Body of pancreas (tissue), 4 donors: ENCODE measurements at places on chromosomes 2 and 18. TPM values are rescaled to one million over a fixed set of nuclear protein-coding genes. Genes with fewer than 3 reads are reported as not detected.

DNA sequence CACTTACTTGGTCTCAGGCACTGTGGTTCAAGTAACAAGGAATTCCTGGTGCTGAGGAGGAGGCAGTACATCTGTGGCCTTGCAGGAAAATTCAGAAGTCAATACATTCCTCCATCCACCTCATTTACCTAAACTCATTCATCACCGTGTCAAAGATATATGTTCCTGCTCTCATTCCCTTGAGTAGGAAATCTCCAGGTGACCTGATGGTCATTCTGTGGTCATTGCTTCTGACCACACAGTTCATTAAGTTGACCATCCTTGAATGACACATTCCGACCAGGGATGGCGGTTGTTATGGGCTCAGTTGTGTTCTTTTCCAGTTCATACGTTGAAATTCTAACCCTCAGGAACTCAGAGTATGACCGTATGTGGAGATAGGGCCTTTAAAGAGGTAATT is 2.1 kb upstream of the STK17B start:
- DNase-seq: no peak

DNA sequence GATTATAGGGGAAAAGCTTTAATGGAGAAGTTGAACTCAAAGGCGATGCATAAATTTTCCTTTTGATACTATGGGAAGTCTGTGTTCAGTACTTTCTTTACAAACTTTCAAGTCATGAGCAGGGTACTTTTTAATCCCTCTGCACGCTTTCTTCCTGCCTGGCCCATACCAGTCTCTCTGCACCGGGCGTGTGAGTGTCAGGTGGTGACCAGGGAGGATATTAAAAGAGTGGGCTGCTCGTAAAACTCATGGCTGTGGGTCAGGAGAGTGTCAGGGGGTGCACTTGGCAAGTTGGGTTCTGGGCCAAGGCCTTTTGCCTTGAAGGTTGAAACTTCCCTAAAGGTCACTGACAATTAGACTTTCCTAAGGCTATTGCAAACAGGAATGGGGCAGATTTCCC is 367.8 kb downstream of the GPD2 start:
- no peak for DNase-seq

DNA sequence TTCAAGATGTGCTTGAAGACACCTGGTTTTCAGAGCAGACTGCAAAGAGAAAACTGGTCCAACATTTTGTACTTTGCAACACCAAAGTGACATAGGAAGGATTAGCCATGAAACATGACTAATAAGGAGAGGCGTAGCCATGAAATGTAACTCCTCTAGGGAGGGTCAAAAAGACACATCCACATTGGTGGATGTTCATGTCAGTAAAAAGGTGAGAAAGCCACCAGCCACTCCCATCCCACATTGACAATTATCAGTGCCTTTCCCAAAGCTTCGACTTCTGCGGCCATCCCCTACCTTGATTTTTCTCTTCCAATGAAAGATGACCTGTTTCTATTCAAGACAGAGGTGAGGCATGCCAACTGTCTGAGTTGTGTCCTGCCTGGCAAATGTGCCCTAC is 223.2 kb downstream of the ALK start:
- DNase-seq: no peak

DNA sequence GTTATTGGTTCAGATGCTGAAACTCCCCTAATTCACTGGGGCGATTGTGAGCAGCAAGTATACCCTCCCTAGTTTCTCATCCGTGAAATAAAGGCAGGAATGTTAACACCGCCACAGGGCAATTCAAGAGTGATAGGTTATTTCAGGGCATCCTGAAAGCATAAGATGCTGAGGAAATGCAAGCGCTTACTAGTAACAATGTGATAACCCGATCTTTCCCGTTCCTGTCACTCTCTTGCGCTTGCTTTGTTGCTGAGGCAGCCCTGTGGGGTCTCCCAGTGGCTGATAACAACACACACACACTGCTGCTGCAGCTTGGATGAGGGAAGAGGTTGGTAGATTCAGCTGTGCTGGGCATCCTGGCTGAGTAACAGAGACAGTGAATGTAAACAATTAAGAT is 259.3 kb downstream of the AGPS start:
- no peak for DNase-seq

DNA sequence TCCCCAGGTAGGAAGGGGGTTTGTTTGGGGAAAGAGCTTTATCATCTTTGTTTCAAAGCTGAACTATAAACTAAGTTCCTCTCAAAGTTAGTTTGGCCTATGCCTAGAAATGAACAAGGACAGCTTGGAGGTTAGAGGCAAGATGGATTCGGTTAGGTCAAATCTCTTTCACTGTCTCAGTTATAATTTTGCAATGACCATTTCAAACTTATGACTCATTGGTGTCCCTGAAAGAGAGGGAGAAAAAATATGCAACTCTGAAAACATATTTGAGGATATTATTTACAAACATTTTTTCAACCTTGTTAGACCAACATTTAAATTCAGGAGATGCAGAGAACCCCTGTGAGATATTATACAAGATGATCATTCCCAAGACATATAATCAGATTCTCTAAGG is 95.7 kb downstream of the EFEMP1 start:
- DNase-seq: no peak

DNA sequence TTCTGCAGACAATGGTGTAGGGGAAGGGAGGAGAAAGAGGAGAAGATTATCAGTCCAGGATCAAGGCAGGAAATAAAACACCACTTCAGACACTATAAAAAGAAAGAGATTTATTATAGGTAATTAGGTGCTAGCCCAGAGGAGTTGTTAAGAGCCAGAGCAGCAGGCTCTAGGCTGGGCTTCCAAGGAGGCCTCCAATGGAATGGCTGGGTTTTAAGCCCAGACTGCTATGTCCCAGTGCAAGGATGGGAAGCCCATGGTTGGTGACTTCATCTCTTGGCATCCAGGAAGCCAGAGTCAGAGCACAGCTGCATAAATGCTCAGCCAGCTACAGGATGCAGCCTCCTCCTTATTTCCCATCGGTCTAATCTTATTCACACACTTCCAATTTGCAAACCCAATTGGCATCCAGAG is 95.6 kb downstream of the LAMA3 start:
- no peak for DNase-seq

GRCh38 chr2:208265801-208266552 is at the start of gene PIKFYVE:
Gene PIKFYVE, plus strand, starts transcription at chr2:208266255. Its CDS starts 5,265 bp downstream, at chr2:208271520.
- peak; percentile 92 for DNase-seq

GRCh38 chr2:47272031-47272864 is 117.1 kb upstream of the STPG4 start:
- DNase-seq: peak; percentile 67

DNA sequence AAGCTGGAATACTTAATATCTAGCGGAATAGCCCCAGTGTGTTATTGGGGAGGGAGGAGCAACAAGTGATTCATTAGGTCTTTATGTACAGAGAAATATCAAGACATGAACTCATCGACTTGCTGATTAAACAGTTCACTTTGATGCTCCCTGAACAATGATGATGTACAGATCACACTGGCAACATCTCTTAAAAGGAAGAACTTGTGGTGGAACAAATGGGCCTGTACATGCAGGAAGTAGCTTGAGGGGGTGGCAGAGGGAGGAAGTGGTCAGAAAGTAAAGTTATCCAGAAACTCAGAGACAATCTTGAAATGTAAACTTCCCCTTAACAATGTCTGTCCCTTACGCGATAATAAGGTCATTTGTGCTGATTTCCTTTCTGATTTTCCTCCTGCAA is 90.5 kb downstream of the NXPH2 start:
- DNase-seq: peak; percentile 17

DNA sequence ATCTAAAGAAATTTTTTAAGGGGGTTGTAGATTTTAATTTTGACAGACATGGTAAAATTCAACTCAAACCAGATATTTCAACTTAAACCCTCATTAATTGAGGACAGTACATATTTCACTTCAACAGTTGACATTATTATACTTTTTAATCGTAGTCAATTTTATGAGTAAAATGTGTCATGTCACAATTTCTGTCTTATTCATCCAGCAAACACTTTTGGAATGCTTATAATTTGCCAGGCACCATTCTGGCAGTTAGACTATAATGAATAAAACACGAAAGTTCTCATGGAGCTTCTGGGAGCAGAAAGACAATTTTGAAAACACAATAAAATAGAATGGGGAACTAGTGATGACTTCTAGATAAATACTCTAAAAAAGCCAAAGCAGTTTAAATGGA is 1094.8 kb downstream of the SUCLG1 start:
- DNase-seq: no peak

DNA sequence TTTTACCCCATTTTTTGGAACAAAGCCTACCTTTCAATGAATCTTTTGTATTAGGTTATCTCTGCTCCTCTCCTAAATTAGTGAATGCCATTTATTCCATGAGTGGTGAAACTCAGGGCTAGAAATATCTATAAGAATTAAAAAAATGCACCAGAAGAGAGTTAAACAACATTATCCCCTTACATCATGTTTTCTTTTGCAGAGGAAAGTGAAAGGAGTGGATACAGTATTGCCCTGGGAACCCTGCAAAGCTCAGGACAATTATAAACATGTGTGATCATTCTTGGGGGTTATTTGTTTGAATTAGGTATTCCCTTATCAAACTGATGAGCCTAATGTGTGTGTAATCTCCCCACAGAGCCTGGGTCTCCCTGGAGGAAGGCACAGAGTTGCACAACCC is 559.2 kb downstream of the RNF144A start:
- DNase-seq: no peak

GRCh38 chr2:141927536-141927935 is 203.3 kb downstream of the LRP1B start:
- DNase-seq: no peak

- no peak for DNase-seq
Measured at GRCh38 chr2:182619276-182619675, 96.8 kb upstream of the DNAJC10 start.

- no peak for DNase-seq
Measured at GRCh38 chr2:38499548-38500282, 103.0 kb downstream of the HNRNPLL start.

- DNase-seq: no peak
Measured at GRCh38 chr2:166610180-166610912, 116.3 kb upstream of the SCN7A start.

DNA sequence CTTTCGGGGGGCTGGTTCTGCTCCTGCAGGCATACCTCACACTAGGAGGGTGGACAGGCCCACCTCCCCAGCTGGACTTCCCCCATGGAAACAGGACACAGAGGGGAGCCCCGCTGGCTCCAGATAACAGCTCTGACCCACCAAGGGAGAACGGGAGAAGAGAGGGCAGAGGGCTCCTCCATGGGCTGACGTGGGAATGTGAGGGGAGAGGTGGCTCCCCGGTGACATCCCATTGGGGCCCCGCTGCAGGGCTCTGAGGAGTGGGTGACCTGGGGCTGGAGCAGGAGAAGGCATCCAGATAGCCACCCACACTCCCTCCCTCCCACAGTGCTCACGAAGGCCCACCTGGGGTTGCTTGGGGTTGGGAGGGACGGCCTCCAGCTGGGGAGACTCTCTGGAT is 45.9 kb downstream of the FBLN7 start:
- DNase-seq: no peak

GRCh38 chr2:238380785-238381184 is 45.9 kb upstream of the ASB1 start:
- DNase-seq: no peak

DNA sequence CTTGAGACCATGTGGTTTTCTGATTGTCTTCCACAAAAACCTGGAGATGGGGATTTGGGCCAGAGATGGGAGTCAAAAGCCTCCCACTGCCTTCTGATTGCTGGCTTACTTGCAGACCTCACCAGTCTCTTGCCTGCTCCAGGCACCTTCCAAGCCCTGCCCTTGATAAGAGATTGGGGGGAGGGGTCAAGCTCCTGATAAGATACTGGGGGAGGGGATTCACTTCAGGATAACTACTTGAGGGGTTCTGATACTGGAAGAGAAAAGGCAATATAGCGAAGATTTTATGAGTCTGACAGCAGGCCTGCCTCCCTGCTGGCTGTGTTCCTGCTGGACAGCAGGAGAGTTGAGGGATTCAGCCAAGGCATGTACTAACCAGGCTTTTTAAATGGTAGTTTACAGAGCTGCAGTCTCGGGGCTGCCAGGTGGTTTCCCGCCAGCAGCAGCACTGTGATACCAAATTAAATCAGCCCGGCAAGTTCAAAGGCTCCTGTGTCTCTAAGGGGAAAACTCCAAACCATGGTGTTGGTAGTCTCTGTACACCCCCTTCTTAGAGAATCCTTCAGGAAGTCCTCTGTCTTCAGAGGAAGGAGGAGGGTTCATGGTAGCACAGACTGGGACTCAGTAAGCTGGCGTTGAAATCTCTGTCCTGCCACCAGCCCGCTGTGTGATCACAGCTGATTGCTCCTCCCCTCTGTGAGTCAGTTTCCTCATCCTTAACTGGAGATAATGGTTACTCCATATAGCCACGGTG is 58.3 kb downstream of the FBXO36 start:
- DNase-seq: peak; percentile 50

GRCh38 chr2:43648994-43649701 is 12.1 kb downstream of the PLEKHH2 start:
- no peak for DNase-seq

- peak; percentile 11 for DNase-seq
Measured at GRCh38 chr18:37717098-37717497, 151.5 kb upstream of the CELF4 start.

DNA sequence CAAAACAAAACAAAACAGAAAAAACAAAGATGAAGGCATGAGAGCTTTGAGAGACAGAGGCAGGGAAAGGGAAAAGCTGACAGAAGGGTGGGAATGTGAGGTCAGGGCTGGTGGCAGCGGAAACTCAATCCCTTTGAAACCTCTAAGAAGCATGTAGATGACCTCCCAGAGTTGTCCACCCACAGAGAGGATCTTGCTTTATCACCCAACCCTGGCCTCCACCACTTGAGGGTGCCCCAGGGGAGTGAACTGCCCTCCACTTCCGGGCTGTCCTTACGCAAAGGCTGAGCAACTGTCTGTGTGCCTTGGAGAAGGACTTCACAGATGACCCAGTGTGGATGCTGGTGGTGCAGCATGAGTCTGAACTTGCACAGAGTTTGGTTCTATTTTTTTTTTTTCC is 26.7 kb downstream of the PDCL3 start:
- DNase-seq: no peak

The TLX2 gene
- not detected for total RNA-seq

The DLX1 gene
- total RNA-seq: not detected

The POTEC gene
- total RNA-seq: 4.0 TPM

The C2orf80 gene
- total RNA-seq: not detected

The TSN gene
- total RNA-seq: 20.8 TPM

The LIMS3 gene
- 4.7 TPM for total RNA-seq

The ADAM23 gene
- under 0.01 TPM for total RNA-seq

The RNF144A gene
- 52.7 TPM for total RNA-seq

The RAMP1 gene
- 85.4 TPM for total RNA-seq

The PROKR1 gene
- total RNA-seq: not detected

The SPP2 gene
- not detected for total RNA-seq

The PNKD gene
- 17.1 TPM for total RNA-seq

The ABHD1 gene
- total RNA-seq: not detected

The ZBTB14 gene
- total RNA-seq: 15.6 TPM

The C1QL2 gene
- total RNA-seq: not detected

The IL37 gene
- total RNA-seq: not detected

The CCDC74B gene
- 0.99 TPM for total RNA-seq

The GAD1 gene
- total RNA-seq: not detected

The TRIM54 gene
- not detected for total RNA-seq

The CCBE1 gene
- 4.4 TPM for total RNA-seq

The BABAM2 gene
- 22.4 TPM for total RNA-seq

The CRYBA2 gene
- 26.4 TPM for total RNA-seq

The SKA1 gene
- total RNA-seq: 0.52 TPM

The DNER gene
- total RNA-seq: 0.78 TPM

The ICOS gene
- total RNA-seq: not detected

The FOXI3 gene
- total RNA-seq: not detected

The AQP12A gene
- 130 TPM for total RNA-seq

The HES6 gene
- total RNA-seq: 29.3 TPM

The BCL2 gene
- total RNA-seq: 18.5 TPM
